Kidney epithelial cell (primary cell): ENCODE measurements at places on chromosomes 5 and 9. TPM values are rescaled to one million over a fixed set of nuclear protein-coding genes. Genes with fewer than 3 reads are reported as not detected.

DNA sequence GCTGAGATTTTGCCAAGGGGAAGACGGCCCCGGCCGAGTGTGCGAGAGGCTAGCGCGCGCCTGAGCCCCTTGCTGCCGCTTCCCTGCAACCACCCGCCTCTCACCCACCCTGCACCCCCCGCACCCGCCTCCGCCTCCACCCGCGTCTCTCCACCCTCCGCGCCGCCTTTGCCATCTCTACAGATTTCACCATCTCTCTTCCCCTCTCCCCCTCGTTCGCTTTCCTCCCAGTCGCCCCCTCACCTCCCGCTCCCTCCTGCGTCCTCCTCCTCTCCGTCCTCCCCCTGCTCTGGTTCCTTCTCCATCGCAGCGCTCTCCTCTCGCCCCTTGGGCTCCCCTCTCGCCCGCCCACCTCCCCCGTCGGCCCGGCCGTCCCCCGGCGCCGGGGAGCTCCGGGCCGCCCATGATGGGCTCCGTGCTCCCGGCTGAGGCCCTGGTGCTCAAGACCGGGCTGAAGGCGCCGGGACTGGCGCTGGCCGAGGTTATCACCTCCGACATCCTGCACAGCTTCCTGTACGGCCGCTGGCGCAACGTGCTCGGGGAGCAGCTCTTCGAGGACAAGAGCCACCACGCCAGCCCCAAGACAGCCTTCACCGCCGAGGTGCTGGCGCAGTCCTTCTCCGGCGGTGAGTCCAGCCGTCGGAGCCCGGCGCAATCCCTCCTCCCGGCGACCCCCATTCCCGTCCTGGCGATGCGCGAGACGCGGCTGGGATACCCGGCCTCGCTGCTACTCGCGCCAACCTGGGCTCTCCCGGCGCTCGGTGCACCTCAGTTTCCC is at the start of gene PRDM12:
TSS of gene PRDM12 (plus strand) at position 344 of the 778 bp plus-strand sequence. CDS start at position 404, 60 bp downstream.
- DNase-seq: no peak

DNA sequence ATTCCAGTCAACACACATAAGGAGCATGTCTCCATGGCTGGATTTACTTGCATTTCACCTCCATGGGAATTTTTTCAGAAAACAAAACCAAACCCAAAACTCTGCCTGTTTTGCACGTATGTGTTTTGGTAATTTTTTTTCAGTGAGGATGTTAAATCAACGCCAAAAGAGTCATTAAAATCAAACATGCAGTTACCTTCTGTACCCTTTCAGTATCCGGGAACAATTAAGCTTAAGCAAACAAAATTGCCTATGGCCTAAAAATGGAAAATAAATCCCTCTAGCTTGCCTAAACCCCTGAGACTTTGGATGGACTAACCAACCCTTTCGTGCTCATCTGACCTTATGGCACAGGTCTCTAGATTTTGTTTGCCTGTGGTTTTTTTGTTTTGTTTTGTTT is 209.2 kb upstream of the KLF4 start:
- DNase-seq: no peak

Gene PTPRD
- total RNA-seq: 18.8 and 25.8 TPM in 2 replicates

DNA sequence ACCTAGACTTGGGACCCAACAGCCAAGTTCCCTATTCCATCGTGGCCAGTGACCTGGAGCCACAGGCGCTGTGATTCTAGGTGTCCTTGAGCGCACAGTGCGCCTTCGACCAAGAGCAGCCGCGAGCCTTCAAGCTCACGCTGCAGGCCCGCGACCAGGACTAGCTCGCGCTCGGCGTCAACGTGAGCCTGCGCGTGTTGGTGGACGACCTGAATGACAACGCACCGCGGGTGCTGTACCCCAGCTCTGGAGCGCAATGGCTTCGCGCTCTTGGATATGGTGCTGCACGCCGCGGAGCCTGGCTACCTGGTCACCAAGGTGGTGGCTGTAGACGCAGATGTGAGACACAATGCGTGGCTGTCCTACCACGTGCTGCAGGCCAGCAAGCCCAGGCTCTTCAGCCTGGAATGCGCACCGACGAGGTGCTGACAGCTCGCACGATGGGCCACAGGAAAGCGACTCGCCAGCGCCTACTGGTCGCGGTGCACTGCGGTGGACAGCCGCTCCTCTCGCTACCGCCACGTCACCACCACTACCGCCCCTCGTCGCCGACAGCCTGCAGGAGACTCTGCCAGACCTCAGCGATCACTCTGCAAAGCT is 11.4 kb downstream of the PCDHGA12 start:
- no peak for DNase-seq

Gene COL23A1
- 0.17 and 0.21 TPM in 2 replicates for total RNA-seq
